ENCODE measurements at places on chromosomes 12 and 14.

DNA sequence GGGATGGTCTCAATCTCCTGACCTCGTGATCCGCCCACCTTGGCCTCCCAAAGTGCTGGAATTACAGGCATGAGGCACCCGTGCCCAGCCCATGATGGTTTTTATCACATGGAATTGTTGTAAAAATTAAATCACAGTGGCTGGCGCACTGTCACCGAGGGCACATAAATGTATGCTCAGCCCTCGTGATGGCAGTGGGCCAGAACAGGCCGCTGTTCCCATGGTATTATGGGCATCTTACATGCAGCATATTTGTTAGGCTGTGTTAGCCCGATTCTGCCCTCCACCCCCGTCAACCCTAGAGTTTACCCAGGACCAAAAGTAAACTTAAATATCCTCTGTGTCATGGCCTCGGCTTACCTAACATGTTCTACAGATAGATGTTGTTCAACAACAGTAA, 48.6 kb downstream of the GPR68 start:
- DNase-seq, result no peak

- DNase-seq, result no peak
These were observed 59.2 kb downstream of the IFT81 start for GRCh38 chr12:110183386-110183785.

- DNase-seq, result no peak
These were observed 311.9 kb upstream of the SFSWAP start for GRCh38 chr12:131399000-131399399.

- DNase-seq, result no peak
These were observed 8.2 kb downstream of the ULK1 start for GRCh38 chr12:131902332-131903241.

DNA sequence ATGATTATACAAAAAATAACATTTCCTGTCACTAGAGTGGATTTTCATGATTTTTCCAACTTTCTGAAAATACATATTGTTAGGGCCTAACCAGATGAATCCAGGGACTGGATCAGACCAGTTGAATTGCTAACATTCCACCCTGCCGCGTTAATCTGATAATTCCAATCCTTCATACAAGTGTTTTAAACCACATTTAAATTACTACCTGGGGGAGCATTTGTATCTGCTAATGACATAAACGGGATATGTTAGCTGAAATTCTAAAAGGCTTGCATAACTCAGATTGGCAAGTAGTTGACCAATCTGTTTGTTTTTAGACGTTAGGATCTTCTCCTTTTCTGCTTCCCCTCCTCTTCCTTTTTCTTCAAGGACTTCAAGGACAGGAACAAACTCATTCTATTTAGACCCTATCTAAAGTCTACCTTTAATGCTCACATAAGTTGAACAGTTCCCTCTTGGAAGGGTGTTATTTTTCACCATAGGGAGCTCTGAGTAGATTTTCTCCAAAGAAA, 239.0 kb downstream of the ADAMTS20 start:
- no peak for DNase-seq

- no peak for DNase-seq
These were observed 7.0 kb downstream of the NCKAP1L start for GRCh38 chr12:54504550-54504949.

DNA sequence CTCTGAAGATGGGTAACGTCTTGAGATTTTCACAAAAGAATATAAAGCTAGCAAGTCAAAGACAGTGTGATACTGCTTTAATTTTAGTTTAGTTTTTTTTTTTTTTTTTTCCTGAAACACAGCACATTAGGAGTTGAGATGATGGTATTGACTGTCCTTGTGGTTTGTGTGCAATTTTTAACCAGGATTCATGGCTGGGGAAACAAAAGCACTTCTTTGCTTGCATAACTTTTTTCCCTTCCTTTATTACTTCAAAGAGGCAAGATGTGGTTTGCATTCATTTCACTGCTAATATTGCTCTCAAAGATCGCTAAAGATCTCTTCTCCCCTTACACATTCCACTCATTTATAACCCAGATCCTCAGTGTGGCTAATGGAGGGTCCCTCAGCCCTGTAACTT, 157.1 kb upstream of the PZP start:
- DNase-seq, result no peak
